ENCODE measurements at places on chromosomes 7 and 10. TPM values are rescaled to one million over a fixed set of nuclear protein-coding genes. Genes with fewer than 3 reads are reported as not detected.

The KCNH2 gene
- 89.5 TPM for total RNA-seq

The NPC1L1 gene
- 0.36 TPM for total RNA-seq

The OPN4 gene
- total RNA-seq, result not detected

The CHCHD2 gene
- total RNA-seq, result 508 TPM

The EPO gene
- not detected for total RNA-seq

The KCNIP2 gene
- 7.1 TPM for total RNA-seq

The SLC13A1 gene
- not detected for total RNA-seq

The CTAGE15 gene
- not detected for total RNA-seq

The AS3MT gene
- 11.9 TPM for total RNA-seq

The CCDC7 gene
- 42.9 TPM for total RNA-seq

DNA sequence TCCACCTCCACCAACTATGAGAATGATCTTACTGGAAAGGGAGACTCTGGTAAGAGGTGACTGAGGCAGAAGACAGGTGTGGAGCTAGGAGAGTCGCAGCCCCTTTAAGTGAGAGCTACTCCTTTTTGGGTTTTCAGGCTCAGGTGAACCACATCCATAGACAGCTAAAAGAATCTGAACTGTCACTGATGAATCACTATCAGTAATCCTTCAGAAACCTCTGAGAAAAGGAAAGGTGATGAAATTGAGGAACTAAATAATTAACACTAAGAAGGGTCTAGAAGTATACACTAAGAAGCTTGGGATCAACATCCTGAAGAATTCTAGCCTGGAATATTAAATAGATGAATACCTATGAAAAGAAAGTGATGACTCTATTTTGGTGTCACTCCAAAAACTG, 83.0 kb downstream of the SORBS1 start:
- no peaks in the 10 kb centered on the region for H3K36me3 ChIP-seq
- no peak for DNase-seq
- peak overlapping the region; percentile 98 for H3K27ac ChIP-seq
- H3K27me3 ChIP-seq, result no peaks in the 10 kb centered on the region

DNA sequence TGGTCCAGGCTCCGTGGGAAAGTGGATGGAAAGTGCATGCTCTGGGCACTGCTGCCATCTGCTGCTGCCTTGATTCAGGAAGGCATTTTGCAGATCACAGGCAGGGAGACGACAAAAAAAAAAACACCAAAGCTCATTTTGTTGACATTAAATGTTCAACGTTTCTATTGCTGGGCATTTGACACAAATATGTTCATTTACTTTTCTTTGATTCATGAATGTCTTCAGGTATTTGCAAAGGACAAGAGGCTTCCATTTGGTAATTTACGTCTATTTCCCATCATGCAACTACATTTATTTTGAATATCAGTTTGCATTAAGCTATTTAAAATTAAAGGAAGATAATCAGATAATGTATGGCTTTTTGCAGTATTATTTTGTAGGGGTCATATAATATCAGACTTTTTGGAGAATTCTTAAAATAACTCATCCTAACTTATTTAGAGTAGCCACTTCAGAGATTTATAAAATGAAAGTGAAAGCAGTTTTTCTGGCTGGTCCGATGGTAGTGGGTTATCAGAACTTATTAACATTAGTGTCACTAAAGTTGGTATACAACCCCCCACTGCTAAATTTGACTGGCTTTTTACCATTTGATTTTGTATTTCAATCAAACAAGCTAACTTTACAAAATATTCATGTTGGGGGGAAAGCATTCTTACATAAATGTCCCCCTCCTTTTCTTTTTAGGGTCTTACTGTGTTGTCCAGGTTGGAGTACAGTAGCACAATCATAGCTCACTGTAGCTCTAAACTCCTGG, 65.3 kb downstream of the PDIA4 start:
- no peaks in the 10 kb centered on the region for H3K36me3 ChIP-seq
- H3K4me1 ChIP-seq, result peaks cover 15% of the 10 kb centered on the region
- H3K4me3 ChIP-seq, result peak overlapping the region; percentile 59
- no peaks in the 10 kb centered on the region for H3K27me3 ChIP-seq
- peak; percentile 82 for DNase-seq

- no peak for DNase-seq
- H3K27ac ChIP-seq, result peak overlapping the region; percentile 36
- no peaks in the 10 kb centered on the region for H3K27me3 ChIP-seq
- no peaks in the 10 kb centered on the region for H3K36me3 ChIP-seq
- no peak overlapping the region for H3K4me3 ChIP-seq
- H3K4me1 ChIP-seq, result peaks cover 25% of the 10 kb centered on the region
Observed at GRCh38 chr7:158804335-158804734, 25.0 kb downstream of the ESYT2 start.

GRCh38 chr7:70463352-70463938, 668.5 kb upstream of the GALNT17 start:
- DNase-seq, result no peak
- H3K4me3 ChIP-seq, result no peak overlapping the region
- no peak overlapping the region for H3K27ac ChIP-seq
- H3K4me1 ChIP-seq, result no peaks in the 10 kb centered on the region
- H3K27me3 ChIP-seq, result no peaks in the 10 kb centered on the region
- H3K36me3 ChIP-seq, result no peaks in the 10 kb centered on the region

- no peaks in the 10 kb centered on the region for H3K4me1 ChIP-seq
- DNase-seq, result no peak
- no peaks in the 10 kb centered on the region for H3K27me3 ChIP-seq
- H3K36me3 ChIP-seq, result no peaks in the 10 kb centered on the region
Observed at GRCh38 chr10:113982769-113983168, 60.9 kb upstream of the ADRB1 start.

DNA sequence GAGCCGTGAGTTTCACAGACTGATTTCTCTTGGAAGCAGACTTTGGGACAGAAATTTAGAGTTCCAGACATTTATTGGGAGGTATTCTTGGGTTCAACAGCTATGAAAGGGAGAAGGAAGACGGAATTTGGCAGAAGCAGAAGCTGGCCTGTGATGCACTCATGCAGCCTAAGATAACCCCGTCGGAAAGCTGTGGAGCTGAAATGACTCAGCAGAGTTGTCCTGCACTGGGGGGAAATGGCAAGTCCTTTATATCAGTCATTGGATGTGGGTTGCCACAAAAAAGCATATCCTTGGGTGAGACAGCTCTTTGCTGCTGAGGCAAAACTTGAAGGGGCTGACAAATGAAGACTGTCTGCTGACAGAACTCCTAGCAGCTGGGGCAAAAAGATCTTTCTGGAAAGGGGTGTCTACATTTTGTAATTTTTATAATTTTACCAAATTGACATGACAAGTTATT, 11.5 kb upstream of the MICU1 start:
- H3K27ac ChIP-seq, result no peak overlapping the region
- no peaks in the 10 kb centered on the region for H3K36me3 ChIP-seq
- peaks cover 10% of the 10 kb centered on the region for H3K4me1 ChIP-seq
- no peaks in the 10 kb centered on the region for H3K27me3 ChIP-seq

- no peaks in the 10 kb centered on the region for H3K4me1 ChIP-seq
- H3K36me3 ChIP-seq, result no peaks in the 10 kb centered on the region
- peak; percentile 61 for DNase-seq
- peak overlapping the region; percentile 27 for H3K4me3 ChIP-seq
- peaks cover 82% of the 10 kb centered on the region for H3K27me3 ChIP-seq
- no peak overlapping the region for H3K27ac ChIP-seq
Observed at GRCh38 chr10:129970465-129971364, 6.6 kb upstream of the EBF3 start.

DNA sequence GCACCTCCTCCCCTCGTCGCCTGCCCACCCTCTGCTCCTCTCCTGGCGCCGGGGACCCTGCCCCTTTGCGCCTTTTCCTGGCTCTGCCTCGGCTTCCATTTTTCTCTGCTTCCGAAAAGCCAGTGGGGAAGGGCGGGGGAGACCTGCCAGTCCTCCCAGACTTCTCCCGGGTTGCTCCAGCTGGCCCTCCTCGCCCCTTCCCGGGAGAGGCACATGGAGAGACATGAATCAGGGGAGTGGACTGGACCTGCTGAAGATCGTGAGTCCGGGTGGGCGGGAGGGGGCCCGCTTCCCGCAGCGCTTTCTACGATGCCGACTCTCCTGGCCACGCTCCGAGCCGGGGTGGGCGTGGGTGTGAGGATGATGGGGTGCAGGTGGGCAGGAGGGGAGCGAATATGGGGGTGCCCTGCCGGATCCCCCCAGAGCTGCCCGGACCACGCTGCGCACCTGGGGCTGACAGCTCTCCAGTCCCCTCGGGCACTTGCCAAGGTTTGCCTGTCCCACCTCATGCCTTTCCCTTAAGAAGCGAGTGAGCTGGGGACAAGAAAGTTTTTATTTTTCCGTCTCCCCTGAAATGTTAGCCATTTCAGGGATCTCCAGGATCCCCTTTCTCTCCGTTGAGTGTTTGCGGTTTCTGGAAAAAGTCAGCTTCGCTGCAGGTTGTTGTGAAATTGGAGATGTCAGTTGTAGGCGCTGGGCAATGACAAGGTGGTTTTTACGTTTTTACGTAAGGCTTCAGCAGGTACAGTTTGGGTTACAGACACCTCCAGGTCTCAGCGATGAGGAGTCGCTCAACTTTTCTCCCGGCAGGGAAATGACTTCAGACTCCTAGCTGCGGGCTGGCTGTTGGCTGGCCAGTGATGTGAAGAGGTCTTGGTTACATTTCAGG, 977 bp downstream of the CACNB2 start:
- DNase-seq, result peak; percentile 76
- no peaks in the 10 kb centered on the region for H3K27me3 ChIP-seq
- peak overlapping the region; percentile 91 for H3K4me3 ChIP-seq
- H3K4me1 ChIP-seq, result peaks cover 42% of the 10 kb centered on the region

- no peaks in the 10 kb centered on the region for H3K4me1 ChIP-seq
- no peaks in the 10 kb centered on the region for H3K36me3 ChIP-seq
- H3K27ac ChIP-seq, result no peak overlapping the region
- DNase-seq, result no peak
- no peak overlapping the region for H3K4me3 ChIP-seq
Observed at GRCh38 chr7:113092762-113093161, 6.1 kb upstream of the GPR85 start.

DNA sequence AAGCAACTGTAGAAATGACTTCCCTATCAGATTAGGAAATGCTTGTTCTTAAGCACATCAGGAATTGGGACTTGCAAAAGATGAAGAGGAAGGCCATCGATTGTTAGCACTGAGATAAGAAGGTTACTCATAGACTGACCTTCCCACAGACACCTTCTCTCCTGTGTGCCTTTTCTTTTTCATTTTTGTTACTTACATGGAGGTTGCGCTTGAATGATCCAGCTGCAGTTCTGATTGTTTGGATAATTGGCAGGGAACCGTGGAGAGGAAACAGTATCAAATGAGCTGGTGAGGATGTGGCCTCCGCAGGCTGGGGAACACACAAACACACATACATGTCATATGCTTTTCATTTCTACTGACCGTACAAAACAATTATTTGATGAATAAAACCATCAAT, 134.9 kb upstream of the RSU1 start:
- no peaks in the 10 kb centered on the region for H3K4me1 ChIP-seq
- H3K27ac ChIP-seq, result no peak overlapping the region
- H3K4me3 ChIP-seq, result no peak overlapping the region
- no peak for DNase-seq

GRCh38 chr10:27188897-27189296, 33.7 kb downstream of the MASTL start:
- no peak for DNase-seq
- no peak overlapping the region for H3K4me3 ChIP-seq
- H3K36me3 ChIP-seq, result no peaks in the 10 kb centered on the region
- H3K27ac ChIP-seq, result no peak overlapping the region
- no peaks in the 10 kb centered on the region for H3K4me1 ChIP-seq

DNA sequence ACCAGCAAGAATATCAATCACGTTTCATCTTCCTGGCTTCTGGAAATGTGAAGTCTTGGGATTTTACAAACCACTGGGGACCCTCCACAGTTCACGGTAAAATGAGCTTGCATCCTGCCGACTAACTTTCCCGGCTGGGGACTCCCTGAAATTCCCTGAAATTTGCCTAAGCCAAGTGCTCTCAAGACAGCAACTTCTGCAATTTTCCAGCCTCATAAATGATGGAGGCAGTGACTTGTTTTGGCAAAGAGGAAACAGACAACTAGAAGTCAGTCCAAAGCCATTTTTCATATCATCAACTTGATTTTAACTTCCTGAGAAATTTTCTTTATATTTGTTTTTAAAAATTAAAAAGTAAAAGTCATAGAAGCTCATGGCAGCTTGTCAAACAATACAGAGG, 212.3 kb downstream of the FANK1 start:
- no peak overlapping the region for H3K4me3 ChIP-seq
- no peaks in the 10 kb centered on the region for H3K27me3 ChIP-seq
- no peaks in the 10 kb centered on the region for H3K36me3 ChIP-seq
- no peak overlapping the region for H3K27ac ChIP-seq

DNA sequence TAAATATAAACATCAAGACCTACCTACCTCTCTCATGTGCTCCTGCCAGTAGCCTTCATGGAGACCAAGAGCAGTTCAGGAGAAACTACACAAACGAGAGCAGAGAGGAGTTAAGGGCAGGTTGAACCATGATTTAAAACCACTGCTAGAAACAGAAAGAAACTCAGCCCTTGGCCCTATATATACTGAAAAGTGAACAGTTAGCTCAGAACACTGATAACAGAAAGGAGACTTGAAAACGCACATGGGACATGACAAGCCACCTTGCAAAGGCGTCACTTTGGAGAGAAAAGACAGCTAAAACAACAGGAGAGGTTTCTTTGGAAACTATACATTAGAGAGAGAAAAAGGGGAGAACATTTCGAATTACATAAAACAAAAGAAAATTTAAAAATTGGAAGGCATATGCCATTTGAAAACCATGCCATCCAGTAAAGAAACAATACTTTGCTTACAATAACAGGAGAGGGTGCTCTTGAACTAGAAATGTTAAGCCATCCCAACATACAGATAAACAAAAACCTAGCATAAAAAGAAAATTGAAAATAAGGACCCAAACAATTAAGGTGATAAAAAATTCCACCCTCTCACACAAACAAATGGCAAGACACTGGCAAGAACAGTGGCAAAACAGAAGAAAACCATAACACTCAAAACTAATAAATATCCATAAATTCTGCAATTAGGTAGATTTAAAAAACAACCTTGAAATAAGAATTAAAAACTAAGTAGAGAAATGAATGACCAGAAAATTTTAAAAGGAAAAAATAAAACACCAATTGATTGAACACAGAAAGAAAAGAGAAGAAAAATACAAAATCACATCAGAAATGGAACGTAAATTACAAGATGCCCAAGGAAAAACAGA, 232.7 kb downstream of the IMMP2L start:
- H3K36me3 ChIP-seq, result no peaks in the 10 kb centered on the region
- no peaks in the 10 kb centered on the region for H3K27me3 ChIP-seq
- no peak overlapping the region for H3K27ac ChIP-seq
- H3K4me3 ChIP-seq, result no peak overlapping the region
- DNase-seq, result no peak

- no peaks in the 10 kb centered on the region for H3K27me3 ChIP-seq
- no peak overlapping the region for H3K27ac ChIP-seq
- no peak for DNase-seq
- no peaks in the 10 kb centered on the region for H3K36me3 ChIP-seq
Observed at GRCh38 chr7:137743021-137743420, 103.8 kb downstream of the DGKI start.

- H3K4me1 ChIP-seq, result no peaks in the 10 kb centered on the region
- no peak for DNase-seq
- no peak overlapping the region for H3K4me3 ChIP-seq
- no peaks in the 10 kb centered on the region for H3K27me3 ChIP-seq
- no peak overlapping the region for H3K27ac ChIP-seq
Observed at GRCh38 chr10:22259280-22259679, 41.5 kb upstream of the EBLN1 start.

- no peak overlapping the region for H3K27ac ChIP-seq
- no peaks in the 10 kb centered on the region for H3K36me3 ChIP-seq
- no peaks in the 10 kb centered on the region for H3K4me1 ChIP-seq
- DNase-seq, result no peak
- no peaks in the 10 kb centered on the region for H3K27me3 ChIP-seq
Observed at GRCh38 chr10:11772575-11773288, 30.6 kb downstream of the ECHDC3 start.

- no peaks in the 10 kb centered on the region for H3K36me3 ChIP-seq
- H3K4me1 ChIP-seq, result no peaks in the 10 kb centered on the region
- no peak overlapping the region for H3K4me3 ChIP-seq
Observed at GRCh38 chr10:85149766-85150165, 821.4 kb downstream of the CCSER2 start.
